ENCODE measurements at places on chromosomes 1 and 21.

GRCh38 chr21:33368124-33368523 is 35.1 kb upstream of the IFNGR2 start:
- no peak for DNase-seq

- no peak for DNase-seq
Observed at GRCh38 chr1:113792986-113793385, 19.3 kb downstream of the RSBN1 start.

GRCh38 chr1:205925736-205926135 is 17.5 kb downstream of the SLC26A9 start:
- DNase-seq, result no peak

GRCh38 chr1:223678841-223679240 is 13.3 kb upstream of the CAPN8 start:
- DNase-seq, result no peak

DNA sequence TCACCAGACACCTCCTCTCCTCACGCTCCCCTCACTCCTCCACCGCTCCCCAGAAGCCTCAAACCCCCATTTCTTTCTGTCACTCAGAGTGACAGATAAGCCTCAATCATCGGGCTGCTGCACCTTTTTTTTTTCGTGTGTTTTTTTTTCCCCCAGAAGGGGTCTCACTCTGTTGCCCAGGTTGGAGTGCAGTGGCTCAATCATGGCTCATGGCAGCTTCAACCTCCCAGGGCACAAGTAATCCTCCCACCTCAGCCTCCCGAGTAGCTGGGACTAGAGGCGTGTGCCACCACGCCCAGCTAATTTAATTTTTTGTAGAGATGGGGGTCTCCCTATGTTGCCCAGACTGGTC is 1.2 kb upstream of the TMPRSS2 start:
- DNase-seq, result no peak

DNA sequence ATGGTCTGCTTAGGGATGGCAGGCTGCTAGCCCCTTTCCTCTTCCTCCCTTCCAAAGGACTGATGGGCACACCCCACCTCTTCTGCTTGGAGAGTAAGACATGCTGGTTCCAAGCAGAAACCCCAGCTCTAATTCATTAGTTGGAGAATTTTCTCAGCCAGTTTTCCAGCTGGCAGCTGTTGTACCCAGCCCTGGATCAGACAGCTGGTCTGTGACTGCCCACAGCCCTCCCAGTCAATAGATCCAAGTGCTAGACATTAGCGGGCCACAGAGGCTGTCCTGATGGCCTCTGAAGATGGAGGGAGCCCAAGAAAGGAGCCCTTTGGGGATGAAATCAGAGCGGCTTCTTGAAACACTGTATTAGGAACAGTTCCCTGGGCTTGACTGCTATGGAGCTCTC is 35.8 kb downstream of the ACOT11 start:
- DNase-seq, result no peak

DNA sequence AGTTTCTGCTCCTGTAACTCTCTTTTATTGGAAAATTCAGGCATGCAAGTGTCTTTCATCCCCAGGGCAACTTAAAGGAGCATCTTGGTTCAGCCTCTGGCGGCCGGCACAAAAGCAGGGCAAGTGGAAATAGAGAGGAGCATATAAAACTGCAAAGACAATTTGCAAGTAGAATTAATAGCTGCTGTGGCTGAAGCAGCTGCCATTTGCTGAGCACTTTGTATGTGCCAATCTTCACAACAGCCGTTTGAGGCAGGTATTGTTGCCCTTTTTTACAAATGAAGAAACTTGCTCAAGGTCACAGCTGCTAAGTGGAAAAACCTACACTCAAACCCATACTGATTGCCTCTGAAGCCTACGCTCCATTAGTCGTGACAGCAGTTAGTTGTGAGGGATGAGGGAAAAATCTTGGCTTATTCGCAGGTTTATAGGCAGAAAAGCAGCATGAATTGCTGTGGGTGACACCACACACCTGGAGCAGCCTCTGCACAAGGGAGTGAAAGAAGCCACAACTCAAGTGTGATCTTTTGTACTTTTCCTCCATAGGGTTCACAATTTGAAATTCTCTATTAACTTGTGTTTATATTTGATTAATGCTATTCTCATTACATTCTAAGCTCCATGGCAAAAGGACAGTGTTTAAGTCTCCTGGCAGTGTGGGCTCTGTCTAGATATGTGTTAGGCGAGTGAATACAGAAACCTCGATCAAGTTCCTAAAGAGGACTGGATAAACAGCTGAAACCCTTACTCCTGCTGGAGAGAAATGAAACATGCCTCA is 99.0 kb upstream of the BEND5 start:
- no peak for DNase-seq

DNA sequence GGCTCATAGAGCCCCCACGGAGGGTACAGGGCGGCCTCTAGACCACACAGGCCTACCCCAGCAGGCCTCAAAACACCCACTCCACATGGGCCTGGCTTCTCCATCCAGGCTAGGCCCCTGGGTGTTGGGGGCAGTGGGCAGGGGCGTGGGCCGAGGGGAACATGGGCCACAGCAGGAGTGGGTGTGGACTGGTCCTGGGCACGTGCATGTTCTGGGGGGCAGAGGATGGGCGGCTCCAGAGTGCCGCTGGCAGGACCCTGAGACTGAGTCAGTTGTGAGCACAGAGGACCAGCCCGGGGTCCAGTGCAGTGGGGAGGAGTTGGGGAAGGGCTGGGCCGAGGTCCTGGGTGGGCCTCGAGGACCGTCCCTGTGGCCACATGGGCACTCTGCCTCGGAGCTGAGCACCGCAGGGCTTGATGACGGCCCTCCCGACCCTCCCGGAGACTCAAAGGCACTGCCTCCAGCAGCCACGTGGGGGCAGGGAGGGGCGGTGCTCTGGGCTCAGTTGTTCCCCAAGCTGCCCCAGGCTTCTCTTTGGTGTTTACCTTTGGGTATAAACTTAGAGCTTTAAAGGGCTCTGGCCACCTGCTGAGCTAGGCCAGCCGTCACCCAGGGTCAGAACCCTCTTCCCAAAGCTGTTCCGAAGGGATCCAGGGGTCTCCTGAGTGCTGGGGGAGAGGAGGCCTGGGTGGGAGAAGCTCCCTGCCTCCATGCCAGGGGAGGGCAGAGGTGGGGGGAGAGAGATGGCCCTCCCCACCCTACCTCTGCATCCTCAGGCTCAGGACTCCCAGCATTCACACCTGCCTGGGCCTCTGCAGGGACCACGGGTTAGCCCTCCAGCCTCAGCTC is 79.9 kb downstream of the MORN1 start:
- DNase-seq, result peak; percentile 34

DNA sequence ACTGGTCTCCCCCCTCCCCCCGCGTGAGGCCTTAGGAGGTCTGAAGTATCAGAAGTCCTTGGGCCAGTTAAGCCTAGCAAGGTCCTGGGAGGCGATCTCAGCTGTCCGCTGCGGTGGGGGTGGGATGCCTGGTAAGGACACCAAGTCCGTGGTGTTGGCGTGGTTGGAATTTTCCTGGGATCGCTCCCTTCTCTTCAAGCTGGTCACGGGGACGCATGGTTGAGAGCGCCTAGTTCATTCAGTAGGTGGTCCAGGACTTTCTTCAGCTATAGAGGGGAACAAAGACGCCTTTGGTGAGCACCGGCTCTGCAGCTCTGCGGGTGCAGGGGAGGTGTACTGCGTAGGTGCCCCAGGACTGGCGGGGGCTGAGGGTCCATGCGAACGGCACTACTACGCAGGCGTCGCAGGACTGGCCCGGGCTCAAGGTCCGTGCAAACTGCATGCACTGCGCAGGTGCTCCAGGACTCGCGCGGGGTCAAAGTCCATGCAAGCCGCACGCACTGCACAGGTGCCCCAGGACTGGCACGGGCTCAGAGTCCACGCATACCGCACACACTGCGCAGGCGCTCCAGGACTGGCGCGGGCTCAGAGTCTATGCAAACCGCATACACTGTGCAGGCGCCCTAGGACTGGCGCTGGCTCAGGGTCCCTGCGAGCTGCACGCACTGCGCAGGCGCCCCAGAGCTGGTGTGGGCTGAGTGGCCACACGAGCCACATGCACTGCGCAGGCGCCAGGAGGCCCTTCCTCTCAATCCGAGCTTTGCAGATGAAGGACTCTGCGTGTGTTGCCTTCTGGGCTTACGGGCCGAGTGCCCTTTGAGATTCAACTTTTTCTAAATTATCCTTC is 36.6 kb upstream of the HMGN1 start:
- DNase-seq, result peak; percentile 61

- DNase-seq, result no peak
Observed at GRCh38 chr1:154863315-154864174, 6.5 kb downstream of the KCNN3 start.

DNA sequence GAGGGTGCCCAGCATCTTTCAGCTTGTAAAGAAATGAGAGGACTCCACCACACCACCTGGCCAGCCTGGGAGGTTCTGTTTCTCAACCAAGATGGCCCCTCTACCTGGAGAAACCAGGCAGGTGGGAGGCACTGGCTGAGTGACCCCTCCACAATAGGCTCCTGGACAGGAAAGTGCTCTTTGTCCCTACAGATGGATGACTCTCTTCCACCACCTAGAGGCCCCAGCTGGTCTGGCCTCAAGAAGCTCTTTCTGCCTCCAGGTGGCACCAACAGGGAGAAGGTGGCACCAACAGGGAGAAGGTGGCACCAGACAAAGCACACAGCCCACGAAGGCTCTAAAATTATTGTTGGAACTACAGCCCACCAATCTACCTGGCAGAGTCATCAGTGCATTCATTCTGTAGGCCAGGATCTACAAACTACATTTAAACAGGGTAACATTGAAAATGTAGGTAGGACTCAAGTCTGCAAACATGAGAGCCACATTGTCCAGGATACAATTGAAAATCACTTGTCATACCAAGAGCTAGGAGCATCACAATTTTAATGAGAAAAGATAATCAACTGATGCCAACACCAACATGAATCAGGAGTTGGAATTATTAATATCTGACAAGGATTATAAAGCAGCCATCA is 14.4 kb downstream of the TMPRSS3 start:
- DNase-seq, result no peak

GRCh38 chr1:59697150-59697800 is 117.5 kb upstream of the HOOK1 start:
- DNase-seq, result no peak

DNA sequence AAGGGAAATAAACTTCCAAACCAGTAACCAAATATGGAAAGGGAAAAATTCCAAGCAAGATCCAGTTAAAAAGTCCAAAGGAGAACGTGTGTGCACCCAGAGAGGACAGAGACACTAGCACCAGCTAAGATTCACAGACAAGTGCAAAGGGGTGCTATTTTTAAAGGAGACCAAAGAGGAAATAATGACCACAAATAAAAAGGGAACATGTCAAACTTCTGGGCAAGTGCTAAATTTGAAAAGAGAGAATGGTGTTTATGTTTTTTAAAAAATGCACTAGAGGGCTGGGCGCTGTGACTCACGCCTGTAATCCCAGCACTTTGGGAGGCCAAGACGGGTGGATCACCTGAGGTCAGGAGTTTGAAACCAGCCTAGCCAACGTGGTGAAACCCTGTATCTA is 8.6 kb downstream of the JAM2 start:
- no peak for DNase-seq

- no peak for DNase-seq
Observed at GRCh38 chr1:52613636-52614373, 11.6 kb downstream of the GPX7 start.

DNA sequence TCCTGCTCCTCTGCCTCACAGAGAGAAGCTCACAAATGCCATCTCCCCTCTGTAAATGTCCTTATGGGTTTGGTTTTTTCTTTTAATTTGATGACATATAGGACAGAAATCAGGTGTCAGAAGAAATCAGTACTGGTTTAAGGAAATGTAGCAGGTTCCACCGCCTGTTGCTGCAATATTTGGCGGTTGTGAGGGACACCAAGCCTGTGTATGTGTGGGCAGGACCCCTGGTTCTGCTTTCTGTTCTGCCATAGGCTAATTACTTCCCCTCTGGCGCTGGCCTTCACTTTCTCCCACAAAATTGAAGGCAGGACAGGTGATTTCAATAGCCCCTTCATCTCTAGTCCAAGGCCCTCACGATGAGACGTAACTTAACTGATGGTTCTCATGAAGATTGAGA is 69.2 kb downstream of the PRDM2 start:
- DNase-seq, result no peak

GRCh38 chr1:184956999-184957700 is 17.2 kb downstream of the NIBAN1 start:
- DNase-seq, result no peak

GRCh38 chr1:9424261-9424660 is 115.0 kb upstream of the SLC25A33 start:
- no peak for DNase-seq

DNA sequence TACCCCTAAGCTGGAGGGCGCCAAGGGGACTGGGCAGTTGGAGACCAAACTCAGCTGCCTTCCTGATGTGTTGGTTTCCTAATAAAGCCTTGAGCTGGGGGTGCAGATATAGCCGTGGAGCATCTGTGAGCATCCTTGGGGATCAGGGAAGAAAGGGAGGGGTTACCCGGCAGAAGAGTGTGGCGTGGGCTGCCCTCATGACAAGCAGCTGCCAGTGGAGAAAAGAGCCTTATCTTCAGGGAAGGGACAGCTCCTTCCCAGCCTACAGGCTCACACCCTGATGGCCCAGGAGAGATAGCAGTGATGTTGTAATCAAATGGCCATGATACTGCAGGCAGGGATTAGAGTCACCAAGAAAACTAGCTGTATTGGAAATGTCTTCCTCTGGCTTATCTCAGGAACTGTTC is 10.8 kb upstream of the NFASC start:
- DNase-seq, result no peak

DNA sequence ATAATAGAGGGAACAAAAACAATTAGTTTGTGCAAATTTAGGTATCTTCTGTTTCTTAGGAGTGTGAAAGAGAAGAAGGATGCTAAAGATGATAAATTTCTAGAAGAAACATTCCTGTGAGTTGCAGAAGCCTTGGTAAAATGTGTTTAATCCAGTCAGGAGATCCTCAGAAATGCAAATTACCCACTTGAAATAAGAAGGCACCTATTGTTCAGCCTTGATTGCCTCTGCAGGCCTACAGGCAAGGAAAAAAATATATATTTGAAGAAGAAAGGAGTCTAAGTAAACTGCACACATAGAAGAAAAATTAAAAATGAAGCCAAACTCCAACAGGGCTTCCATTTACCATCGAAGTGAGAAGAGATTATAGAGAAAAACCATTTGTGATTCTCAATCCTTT is 51.0 kb upstream of the LHX8 start:
- no peak for DNase-seq

DNA sequence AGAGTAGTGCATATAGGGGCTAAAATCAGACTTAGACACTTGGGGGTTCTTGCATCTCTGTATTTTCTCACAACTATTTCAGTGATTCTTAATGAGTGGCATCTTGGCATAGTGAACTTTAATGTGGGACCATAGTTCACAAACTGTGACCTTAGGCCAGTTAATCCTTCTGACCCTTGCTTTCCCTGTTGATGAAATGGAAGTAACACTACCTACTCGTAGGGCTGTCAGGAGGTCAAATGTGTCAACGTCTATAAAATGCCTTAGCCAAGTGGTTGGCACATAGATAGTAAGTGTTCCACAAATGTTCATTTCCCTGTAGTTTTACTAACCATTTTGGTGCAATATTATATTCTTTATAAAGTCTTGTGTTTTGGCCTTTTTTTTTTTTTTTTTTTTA is 49.4 kb downstream of the DYRK1A start:
- no peak for DNase-seq

GRCh38 chr1:93758842-93759515 is 77.3 kb upstream of the BCAR3 start:
- DNase-seq, result no peak

Data from activated CD4-positive, alpha-beta T cell treated with anti-CD3 and anti-CD28 coated beads for 24 hours (primary cell).